Kidney epithelial cell (primary cell): ENCODE measurements at places on chromosomes 16 and 17. TPM values are rescaled to one million over a fixed set of nuclear protein-coding genes. Genes with fewer than 3 reads are reported as not detected.

- DNase-seq = no peak
These were observed 21.4 kb downstream of the MPRIP start for GRCh38 chr17:17063546-17064122.

DNA sequence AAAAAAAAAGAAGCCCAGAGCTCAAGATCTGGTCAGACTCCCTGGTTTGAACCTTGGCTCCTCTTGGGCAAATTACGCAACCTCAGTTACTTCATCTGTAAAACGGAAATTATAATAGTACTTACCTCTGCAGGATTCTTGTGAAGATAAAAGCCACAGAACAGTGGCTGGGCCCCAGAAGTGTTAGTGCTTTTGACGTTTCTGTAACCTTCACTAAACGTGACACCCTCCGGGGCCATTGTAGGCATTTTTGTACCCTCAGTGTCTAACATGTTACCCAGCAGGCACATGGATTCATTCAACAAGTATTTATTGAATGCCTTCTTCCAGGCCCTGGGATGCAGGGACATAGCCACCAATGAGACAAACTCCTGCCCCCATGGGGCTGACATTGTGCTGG is 58.0 kb downstream of the PITPNC1 start:
- no peak for DNase-seq

- no peak for DNase-seq
These were observed 43.2 kb upstream of the SCNN1B start for GRCh38 chr16:23258919-23259237.

DNA sequence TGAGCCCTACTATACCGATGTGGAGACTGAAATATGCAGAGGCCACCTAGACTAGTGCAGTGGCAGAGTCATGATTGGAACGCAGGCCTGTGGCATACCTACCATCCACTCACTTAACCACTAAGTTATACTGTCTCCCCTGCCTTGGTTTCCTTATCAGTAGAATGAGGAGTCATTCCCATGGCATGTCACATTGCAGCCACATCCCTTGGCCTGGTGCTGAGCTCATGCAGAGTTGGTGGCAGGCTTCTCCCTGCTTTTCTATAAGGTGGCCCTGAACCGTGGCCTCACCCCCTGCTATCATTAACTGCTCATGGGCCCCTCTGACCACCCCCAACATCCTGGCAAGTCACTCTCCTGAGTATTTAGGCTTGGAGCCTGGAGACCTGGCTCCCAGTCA is 212.5 kb downstream of the KATNIP start:
- DNase-seq = peak; percentile 49

DNA sequence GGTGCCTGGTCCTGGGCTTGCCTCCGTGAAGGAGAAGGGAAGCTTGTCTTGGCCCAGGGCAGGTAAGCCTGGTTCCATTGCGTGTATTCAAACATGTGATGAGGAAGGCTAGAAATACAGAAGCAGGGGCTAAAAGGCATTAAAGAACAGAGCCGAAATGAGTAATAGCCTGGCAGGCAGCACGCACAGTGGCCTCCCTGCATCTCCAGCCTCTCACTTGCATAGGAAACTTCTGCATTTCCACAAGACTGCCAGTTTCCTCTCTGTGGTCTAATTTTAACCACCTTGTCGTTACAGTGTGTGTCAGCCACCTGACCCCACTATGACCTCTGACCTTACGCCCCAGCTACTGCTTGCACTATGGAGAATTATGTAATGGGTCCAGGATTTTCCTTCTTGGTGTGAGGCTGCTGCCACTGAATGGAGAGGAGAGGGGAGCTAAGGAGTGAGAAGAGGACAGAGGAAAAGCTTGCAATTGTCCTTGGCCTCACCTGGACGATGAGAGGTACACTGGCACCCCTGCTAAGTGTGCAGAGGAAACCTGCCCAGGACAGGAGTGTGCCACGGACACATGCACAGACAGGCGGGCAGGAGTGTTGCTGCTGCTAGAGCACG is 32.8 kb downstream of the HIC1 start:
- no peak for DNase-seq

- peak; percentile 68 for DNase-seq
These were observed 18.0 kb downstream of the XPO6 start for GRCh38 chr16:28193530-28194423.

DNA sequence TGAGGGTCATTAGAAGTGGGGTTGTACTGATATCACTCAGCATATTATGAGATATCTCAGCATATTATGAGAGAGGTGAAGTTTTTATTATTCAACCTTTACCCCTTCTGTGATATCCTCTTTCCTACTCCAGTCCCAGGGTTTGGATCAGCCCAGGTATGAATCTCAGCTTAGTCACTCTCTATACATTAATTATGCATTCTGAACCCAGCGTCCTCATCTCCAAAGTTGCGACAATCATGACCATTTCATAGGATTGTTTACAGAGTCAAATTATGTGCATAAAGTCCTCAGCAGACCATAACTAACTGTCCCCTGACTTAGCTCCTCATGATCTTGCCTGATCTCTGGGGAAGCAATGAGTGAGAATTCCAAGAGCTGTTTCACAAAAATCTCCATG is 20.5 kb upstream of the BLMH start:
- DNase-seq = no peak

- no peak for DNase-seq
These were observed 36.2 kb upstream of the NAT9 start for GRCh38 chr17:74812109-74813009.

DNA sequence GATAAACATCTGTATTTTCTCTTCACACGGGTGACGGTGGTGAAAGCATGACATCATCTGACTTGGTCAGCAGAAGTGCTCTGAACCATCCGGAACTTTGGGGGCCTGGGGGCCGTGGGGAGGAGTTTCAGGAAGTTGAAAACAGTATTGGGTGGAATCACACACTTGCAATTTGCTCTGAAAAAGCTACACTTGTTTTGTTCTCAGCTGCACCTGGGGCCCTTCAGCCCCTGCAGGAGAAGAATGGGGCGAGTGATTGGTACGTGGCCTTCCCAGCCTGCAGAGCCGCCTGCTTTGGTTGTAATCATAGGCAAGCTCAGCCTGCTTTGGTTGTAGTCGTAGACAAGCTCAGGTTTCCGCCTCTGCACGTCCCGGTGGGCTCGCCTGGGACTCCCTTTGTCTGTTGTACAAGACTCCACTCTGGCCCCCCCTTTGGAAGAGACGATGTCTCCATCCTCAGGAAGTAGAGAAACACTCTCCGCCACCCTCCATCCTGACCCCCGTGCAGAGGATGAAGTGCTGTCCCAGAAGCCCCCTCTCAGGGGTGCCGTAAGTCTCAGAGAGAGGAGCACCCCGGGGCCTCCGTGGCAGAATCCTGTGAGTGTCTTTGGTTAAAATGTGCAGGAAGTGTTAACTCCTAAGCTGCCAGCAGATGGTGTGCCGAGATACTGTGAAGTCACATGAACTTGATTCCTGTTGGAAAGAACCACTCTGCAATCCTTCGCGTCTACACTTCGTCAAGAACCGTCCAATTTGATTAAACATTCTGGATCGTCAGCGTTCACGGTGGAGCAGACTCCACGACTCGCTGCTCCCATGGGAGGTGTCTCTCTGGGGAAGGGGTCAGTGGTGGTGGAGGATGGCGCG is 5.4 kb downstream of the BANP start:
- DNase-seq = no peak

- no peak for DNase-seq
These were observed 33.9 kb downstream of the MYH11 start for GRCh38 chr16:15822957-15823356.

DNA sequence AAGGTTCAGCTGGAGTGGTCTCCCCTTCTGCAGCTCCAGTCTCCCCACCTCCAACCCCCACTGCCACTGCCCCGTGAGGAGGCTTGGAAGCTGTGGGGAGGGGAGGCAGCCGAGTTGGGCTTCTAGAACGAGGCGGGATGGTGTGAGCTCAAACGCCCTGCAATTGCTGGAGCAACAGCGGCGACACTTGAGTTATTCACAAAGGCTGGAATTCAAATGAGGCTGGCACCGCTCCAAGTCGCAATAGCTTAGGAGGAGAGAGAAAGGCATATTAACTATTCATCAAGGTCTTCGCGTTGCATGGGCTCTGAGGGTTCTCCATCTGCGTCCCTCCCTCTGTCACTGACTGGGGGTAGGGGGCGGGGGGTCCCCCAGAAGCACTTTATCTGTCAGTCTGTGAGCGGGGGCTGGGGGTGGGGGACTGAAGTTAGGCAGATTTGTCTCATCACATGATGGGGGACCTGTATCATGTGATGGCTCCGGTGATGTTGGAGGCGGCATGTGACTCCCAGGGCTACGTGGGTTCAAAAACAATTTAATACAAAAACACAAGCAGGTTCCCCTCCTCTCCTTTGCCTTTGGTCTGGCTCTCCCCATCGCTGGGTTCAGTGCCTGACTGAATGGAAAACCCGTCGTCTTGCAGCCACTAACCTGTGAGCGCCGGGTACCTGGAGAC is 70.5 kb downstream of the RBBP6 start:
- DNase-seq = peak; percentile 32

GRCh38 chr17:76005263-76006149 is 4.9 kb downstream of the CDK3 start:
- DNase-seq = no peak

The OR1F1 gene
- total RNA-seq = not detected in 2 replicates

The AHSP gene
- total RNA-seq = not detected in 2 replicates

The CX3CL1 gene
- 22.0 and 24.8 TPM in 2 replicates for total RNA-seq

The TOP2A gene
- total RNA-seq = 14.9 and 17.4 TPM in 2 replicates

The MPV17L gene
- total RNA-seq = 7.7 and 9.6 TPM in 2 replicates
